ENCODE measurements at places on chromosomes 1 and 21. TPM values are rescaled to one million over a fixed set of nuclear protein-coding genes. Genes with fewer than 3 reads are reported as not detected.

The FASLG gene
- 8.6 TPM for total RNA-seq

GRCh38 chr1:100703716-100704115 lies 15.8 kb upstream of the VCAM1 start:
- no peak for DNase-seq

GRCh38 chr1:229579059-229579673 lies 20.7 kb upstream of the ABCB10 start:
- DNase-seq = no peak

The TSPAN2 gene
- total RNA-seq = 2.5 TPM

The FAAH gene
- total RNA-seq = 4.4 TPM

The PDPN gene
- total RNA-seq = not detected

DNA sequence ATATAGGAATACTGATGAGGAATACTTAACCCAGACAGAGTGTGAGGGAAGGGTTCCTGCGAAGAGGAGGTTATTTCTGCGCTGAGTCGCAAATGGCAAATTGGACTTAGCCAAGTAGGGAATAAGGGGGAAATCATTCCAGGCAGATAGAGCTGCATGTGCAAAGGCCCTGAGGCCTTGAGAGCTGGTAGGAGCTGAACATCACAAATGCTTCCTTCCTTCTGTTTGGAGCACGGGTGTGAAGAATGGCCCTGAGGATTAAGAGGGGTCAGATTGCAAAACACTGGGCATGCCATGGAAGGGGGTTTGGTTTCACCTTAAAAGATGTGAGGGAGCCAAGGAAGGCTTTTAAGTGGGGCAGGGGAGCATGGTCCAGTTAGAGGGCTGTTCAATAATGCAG lies 12.4 kb downstream of the IER5 start:
- DNase-seq = no peak

GRCh38 chr21:44884097-44884496 lies 10.6 kb upstream of the PTTG1IP start:
- DNase-seq = no peak

GRCh38 chr21:39097981-39098380 lies 85.3 kb downstream of the PSMG1 start:
- no peak for DNase-seq
